ENCODE measurements at places on chromosomes 7 and 10.

DNA sequence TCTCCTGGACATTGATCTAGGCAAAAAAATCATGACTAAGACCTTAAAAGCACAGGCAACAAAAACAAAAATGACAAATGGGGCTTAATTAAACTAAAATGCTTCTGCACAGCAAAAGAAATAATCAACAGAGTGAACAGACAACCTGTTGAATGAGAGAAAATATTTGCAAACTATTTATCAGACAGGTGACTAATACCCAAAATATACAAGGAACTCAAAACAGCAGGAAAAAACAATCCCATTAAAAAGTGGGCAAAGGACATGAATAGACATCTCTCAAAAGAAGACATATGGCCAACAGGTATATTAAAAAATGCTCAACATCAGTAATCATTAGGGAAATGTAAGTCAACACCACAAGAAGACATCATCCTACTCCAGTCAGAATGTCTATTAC is 166.8 kb downstream of the MTERF1 start:
- no peak for DNase-seq

GRCh38 chr10:67537906-67538305 is 158.1 kb downstream of the CTNNA3 start:
- no peak for DNase-seq

GRCh38 chr10:83965473-83965872 is 173.8 kb upstream of the GHITM start:
- DNase-seq = no peak

- no peak for DNase-seq
Observed at GRCh38 chr10:129486805-129487204, 19.8 kb downstream of the MGMT start.

DNA sequence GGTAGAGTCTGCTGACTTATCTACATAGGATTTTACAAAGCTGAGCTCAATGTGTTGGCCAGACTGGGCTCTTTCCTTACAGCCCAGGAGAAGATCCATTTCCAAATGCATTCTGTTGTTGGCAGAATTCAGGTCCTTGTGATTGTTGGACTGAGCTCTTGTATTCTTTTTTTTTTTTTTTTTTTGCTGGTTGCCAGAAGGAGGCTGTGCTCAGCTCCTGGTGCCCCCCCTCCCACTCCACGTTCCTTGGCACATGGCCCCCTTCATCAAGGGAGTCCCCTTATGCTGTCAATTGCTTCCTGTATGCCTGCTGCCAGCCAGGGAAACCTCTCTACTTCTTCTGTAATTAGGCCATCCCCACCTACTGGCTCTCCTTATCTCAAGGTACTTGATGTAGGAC is 518.1 kb upstream of the AKR1E2 start:
- no peak for DNase-seq

DNA sequence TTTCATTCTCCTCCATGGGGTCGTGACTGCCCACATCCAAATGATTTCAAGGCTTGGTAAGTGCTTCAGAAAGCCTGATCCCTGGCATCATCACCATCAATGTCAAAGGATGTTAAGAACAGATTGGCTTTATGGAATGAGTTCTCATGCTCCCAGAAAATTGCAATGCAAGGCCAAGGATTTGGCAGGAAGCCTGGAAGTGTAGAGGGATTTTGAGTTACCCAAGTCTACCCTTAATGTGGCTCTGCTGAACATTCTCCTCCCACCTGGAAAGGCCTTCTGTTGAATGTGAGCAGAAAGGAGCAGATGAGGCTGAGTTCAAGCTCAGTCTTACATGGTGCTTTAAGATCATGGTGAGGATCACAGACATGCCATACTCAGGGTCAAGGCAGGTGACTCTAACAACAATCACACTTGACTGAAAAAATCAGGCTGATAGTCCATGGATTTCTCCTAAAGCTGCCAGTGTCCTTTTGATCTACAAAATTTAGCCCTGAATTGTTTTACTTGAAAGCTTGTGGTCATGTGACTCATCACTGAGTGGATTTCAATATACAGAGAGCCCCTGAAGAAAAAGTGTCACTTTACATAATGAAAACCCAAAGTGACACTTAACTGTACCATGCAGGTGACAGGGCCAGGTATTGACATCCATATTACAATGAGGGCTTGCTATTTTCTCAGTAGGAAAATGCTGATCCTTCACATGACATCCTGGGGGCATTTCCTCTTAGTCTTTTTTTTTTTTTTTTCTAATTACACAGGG is 111.1 kb upstream of the PDLIM1 start:
- DNase-seq = no peak

DNA sequence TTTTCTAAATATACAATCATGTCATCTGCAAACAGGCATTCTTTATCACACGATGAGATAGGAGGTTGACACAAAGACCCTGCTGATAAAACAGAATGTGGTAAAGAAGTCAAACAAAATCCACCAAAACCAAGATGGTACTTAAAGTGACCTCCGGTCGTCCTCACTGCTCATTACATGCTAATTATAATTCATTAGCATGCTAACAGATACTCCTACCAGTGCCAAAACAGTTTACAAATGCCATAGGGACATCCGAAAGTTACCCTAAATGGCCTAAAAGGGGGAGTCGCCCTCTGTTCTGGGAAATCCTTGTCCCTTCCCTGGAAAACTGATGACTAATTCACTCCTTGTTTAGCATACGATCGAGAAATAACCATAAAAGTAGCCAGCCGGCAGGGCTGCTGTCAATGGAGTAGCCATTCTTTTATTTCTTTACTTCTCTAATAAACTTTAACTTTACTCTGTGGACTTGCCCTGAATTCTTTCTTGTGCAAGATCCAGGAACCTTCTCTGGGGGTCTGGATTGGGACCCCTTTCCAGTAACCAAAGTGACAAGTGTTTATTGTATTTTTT is 126.6 kb downstream of the CCDC71L start:
- no peak for DNase-seq

DNA sequence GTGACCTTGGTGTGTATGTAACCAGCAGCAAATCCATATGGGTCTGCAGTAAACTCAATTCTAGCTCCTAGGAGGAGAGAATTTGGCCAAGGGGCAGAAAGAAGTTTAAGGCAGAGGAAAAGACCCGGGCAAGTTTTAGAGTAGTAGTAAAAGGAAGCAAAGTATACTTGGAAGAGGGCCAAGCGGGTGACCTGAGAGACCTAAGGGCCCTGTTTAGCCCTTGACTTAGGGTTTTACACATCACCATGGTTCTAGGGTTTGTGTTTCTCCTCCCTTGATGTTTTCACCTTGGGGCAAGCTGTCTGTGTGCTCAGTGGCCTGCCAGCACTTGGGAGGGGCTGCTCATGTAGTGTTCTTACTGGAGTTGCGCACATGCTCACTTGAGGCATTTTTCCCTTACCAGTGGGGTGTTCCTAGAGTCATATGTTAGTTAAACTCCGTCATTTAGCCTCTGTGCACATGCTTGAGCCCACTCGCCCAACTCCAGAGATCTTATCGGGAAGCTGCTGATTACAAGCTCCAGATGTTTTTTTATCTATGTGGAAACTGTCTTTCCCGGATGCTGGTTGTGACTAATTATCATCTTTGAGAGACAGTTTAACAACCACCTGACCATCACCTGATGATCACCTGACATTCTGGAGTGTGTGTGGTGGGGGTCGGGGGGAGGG is 137.6 kb upstream of the PRSS1 start:
- no peak for DNase-seq

GRCh38 chr7:141648276-141649114 is 53.5 kb downstream of the DENND11 start:
- DNase-seq = no peak

DNA sequence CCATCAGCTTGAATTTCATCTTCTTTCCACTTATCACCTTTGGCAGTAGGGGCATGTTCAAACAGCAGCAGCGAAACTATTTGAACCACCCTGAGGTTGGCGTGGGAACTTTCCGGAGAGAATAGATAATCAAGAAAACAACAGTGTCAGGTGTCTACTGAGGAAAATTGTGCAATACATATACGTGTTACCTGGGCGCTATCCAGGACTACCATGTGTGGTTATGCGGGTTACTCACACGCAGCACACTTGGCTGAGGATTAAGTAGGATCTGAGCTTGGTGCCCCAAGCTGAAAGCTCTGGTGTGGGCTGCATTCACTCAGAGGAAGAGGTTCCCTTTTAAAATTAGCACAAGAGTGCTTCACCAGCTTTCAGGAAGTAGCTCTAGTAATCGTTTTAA is 8.8 kb upstream of the ABI1 start:
- no peak for DNase-seq

DNA sequence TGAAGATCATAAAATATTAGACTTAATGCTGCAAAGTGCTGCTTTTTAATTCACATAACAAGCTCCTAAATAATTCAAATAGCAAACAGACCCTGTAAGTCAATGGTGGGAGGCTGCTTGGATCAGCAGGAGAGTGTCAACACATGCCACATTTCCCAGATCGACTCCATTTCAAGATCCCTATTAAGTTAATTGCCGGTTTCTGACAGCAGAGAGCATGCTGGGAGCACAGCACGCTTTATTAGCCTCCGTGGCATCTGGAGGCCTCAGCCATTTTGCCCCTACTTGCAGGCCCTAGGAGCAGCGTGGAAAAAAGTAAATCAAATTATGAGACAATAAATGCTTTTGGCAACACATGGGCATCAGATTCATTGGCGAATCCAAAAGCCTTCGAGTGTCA is 201.0 kb downstream of the EMX2 start:
- no peak for DNase-seq

DNA sequence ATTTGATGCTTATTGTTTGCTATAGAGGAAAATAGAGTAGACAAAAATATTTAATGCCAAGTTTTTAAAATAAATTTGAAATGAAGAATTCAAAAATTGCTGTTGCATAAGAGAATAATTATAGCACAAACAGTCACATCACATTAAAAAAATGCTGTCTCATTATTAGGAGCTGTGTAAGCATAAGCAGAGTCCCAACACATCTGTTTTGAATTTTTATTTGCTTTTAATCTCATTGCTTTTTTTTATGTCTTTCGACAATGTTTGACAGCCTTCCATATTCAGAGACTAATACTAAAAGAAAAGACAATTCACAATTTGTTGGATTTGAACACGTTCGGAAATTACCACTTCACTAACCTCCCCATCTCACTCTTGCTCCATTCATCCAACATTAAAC is 143.5 kb downstream of the TFPI2 start:
- no peak for DNase-seq

DNA sequence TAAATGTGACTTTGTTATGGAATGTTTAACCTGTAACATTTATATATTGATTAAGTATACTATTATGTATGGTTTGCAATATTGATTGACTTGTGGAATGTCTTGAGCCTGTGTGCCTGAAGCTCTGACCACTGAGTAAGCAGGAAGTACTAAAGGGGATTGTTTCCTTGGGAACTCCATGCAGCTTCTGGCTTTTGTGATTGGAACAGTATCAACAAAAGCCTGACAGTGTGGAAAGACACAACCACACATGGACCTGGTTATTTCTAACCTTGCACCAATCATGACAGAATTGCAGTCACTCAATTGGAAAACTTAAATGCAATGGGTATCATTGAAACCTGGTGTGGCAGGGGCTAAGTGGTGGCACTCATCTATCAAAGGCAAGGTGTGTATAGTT is 45.5 kb upstream of the PIK3CG start:
- no peak for DNase-seq

- no peak for DNase-seq
Observed at GRCh38 chr7:142177869-142178268, 66.4 kb downstream of the MGAM2 start.

DNA sequence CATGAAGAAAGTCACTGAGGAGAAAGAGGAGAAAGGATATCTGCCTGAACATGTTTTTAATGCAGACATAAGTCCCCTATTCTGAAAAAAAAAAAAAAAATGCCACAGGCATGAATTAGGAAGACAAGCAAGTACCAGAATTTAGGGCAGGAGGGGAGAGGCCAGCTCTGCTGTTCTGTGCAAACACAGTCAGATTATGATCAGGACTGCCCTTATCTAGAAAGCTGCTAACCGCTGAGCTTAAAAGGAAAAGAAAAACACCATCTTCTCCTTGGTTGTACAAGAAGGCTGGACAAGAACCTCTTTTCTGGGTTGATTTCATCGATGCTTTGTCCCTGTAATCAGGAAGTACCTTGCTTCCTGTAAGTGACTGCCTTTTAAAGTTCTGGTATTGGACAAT is 15.3 kb upstream of the PWWP2B start:
- DNase-seq = no peak

DNA sequence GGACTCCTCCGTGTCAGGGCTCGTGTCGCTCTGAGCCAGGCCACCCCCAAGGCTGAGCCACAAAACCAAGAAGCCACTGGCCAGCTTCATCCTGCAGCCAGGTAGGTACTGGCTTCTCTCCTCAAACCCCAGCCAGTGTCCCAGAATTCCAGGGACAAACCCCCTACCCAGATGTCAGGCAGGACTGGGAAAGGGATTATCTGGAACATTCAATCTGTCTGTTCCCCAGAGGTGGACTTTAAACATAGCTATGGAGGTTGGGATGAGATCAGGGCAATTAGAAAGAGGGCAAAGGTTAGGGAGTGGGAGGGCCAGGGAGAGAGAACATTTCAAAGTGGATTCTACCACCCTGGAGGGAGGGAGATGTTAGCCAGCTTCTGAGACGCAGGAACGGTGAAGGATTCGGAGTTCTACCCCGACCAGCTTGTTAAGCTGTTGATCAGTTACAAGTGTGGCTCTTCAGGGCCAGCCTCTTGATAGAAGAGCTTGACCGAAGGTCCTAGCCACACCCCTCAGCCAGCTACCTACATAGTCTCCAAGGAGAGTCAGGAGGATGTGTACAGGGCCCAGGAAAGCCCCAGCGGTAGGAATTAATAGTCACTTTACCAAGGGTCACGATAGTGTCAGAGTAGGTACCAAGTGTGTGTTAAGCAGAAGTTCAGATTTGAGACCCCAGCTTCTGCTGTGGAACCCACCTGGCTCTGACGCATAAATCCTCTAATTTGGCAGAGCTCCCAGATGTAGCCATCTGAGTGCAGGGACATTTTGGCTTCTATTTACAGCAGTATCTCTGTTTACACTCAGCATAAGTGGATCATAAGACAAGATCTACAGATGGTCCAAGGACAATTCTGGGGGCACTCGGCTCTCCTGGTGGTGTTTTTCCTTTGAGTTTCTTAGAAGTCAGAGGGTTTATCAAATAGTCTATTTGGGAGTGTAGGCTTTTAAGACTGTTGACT is at the start of gene PLA2G12B:
Gene PLA2G12B, minus strand, starts transcription at position 211 of the 959 bp plus-strand sequence. Its CDS starts 121 bp downstream, at position 90.
- DNase-seq = peak; percentile 72

GRCh38 chr10:614790-615582 is 74.5 kb downstream of the DIP2C start:
- DNase-seq = no peak

- DNase-seq = peak; percentile 15
Observed at GRCh38 chr7:147547252-147547897, 1043.2 kb upstream of the C7orf33 start.

- no peak for DNase-seq
Observed at GRCh38 chr7:150569245-150569955, 2.2 kb downstream of the GIMAP4 start.

DNA sequence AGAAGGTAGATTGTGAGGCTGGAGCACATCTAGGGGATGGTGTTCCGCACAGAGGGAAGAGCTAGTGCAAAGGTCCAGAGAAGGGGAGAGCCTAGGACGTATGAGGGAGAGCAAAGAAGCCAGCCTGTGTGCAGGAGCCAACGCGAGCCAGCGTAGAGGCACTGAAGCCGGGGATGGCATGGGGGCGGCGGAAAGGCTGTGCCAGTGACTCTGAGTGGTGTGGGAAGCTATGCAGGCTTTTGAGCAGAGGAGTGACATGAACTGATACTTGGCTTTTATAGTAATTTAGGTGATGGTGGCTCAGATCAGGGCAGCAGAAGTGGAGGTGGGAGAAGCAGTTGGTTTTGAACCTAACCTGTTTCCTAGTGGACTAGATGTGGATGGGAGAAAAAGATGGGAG is 65.8 kb downstream of the ATXN7L1 start:
- DNase-seq = no peak

- no peak for DNase-seq
Observed at GRCh38 chr7:88357294-88357693, 50.6 kb upstream of the STEAP4 start.

GRCh38 chr7:55486192-55486590 is 86.1 kb downstream of the VOPP1 start:
- DNase-seq = no peak

Measured in NCI-H1092 (cell line).